ENCODE measurements at places on chromosomes 4 and X. TPM values are rescaled to one million over a fixed set of nuclear protein-coding genes. Genes with fewer than 3 reads are reported as not detected.

- peak; percentile 97 for DNase-seq
These were observed 34.1 kb downstream of the FHDC1 start for GRCh38 chr4:152970102-152970820.

- no peak for DNase-seq
These were observed 219.9 kb downstream of the BCOR start for GRCh38 chrX:39877905-39878304.

DNA sequence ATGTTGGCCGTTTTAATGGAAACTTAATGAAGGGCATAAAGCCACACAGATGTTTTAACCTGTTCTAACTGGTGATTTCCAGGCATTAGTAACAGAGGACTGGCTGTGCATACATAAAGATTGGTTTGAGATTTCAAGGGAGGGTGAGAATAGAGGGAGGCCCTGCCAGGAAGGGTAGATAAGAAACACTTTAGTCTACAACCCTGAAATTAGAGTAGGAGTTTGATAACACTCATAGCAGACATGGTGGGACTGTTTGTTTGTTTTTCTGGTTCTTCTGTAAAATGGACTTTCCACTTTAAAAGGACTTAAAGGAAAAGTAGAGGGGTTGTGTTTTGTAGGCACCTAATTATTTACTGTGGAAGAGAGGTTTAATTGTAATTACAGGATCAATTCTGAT, 16.2 kb downstream of the SLC4A4 start:
- no peak for DNase-seq

- DNase-seq = peak; percentile 86
These were observed at the start of gene IGBP1 for GRCh38 chrX:70133303-70134115. Gene IGBP1, plus strand, starts transcription at chrX:70133447. Its CDS starts 501 bp downstream, at chrX:70133948.

GRCh38 chrX:79167462-79167861, 23.0 kb downstream of the GPR174 start:
- no peak for DNase-seq

DNA sequence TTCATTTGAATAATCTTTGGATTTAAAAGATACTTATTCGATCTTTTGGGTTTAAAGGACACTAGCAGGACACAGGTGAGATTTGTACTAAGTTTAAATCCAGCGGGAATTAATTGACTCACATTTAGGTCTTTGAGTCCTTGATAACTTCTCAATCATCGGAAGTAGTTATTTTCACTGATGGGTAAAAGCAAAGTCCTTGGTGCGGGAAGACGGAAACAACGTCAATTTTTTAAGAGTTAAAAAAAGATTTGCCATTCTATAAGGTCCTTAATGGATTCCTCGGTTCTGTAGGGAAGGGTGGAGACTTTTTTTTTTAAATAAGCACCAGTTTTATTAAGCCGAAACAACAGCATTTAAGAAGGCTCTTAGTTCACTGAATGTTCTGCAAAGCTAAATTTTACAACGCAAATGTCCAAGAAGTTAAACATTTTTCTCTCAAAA, 2.9 kb downstream of the TMSB4X start:
- no peak for DNase-seq

DNA sequence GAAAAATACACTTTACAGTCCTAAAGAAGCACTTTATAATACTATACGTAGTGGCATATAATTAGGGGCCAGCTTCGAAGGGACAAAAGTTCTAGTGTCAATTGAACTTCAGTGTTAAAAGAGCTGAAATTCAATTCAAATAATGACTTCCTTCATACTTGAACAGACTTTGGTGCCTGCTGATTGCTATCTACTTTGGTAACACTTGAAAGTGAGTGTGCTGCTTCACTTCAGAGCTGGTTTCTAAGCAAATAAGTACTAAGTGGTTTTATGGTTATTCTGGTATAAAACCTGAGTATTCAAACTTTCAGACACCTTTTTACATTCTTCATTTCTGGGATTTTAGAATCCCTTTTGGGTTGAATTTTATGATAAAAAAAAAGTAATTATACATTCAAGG, 107.0 kb downstream of the SLC4A4 start:
- DNase-seq = no peak

- no peak for DNase-seq
These were observed 54.5 kb upstream of the HPSE start for GRCh38 chr4:83389037-83389720.

DNA sequence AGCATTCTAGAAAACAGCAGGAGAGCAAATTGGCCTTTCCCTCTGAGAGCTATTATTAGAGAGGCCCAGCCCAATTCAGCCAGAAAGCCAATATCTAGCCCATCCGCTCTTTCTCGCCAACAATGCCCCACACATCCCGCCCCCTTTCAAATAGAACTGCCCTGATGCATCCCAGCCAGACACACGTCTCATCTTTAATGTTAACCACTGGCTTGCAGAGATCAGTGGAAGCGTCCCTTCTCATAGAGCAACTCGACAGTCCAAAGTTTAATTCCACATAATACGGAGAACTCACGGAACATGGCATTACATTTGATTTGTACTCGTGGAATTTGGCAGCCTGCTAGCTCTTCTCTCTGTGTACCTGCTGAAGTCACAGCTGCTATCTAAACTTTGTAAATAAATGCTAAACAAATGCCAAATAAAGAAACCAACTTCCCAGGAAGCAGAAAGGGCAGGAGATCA, 304.4 kb downstream of the DHX15 start:
- no peak for DNase-seq

DNA sequence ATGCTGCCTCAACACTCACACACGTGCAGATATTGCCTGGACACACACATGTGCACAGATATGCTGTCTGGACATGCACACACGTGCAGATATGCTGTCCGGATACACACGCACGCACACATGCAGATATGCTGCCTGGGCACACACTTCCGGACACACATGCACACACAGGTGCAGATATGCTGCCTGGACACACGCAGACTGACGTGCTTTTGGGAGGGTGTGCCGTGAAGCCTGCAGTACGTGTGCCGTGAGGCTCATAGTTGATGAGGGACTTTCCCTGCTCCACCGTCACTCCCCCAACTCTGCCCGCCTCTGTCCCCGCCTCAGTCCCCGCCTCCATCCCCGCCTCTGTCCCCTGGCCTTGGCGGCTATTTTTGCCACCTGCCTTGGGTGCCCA, 14.7 kb downstream of the FGFRL1 start:
- peak; percentile 64 for DNase-seq

GRCh38 chrX:148466292-148466691, 34.1 kb upstream of the AFF2 start:
- DNase-seq = no peak

DNA sequence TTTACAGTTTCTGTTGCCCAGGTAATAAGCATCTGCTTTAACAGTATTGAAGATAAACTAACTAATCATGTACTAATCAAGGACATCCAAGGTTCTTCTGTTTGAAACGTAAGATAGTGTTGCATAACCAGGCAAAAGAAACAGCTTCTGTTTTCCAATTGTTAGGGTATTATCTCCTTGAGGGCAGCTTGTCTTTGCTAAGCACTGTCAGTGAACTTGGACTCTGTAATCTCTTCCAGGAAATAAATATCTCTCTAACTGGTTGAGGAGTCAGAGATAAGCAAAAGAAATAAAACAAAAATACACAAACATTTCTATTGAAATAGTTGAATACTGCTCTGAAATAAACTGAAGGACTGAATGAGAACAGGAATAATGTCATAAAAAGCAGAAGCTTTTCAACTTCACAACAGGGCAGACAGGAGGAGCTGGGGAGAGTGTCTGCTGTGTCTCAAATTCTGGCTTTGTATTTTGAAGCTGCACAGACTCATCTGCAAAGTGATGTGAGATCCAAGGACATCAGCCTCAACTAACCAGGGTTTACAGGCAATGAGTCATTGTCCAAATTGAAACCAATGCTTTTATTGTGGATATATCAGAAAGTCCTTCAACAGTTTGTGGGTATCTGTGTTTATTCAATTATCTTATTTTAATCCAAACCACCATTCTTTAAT, 1253.0 kb upstream of the PCDH7 start:
- DNase-seq = no peak

- no peak for DNase-seq
These were observed 221.6 kb downstream of the NSUN7 start for GRCh38 chr4:40971338-40971737.

- DNase-seq = no peak
These were observed 472.8 kb downstream of the TMA16 start for GRCh38 chr4:163967263-163967662.

DNA sequence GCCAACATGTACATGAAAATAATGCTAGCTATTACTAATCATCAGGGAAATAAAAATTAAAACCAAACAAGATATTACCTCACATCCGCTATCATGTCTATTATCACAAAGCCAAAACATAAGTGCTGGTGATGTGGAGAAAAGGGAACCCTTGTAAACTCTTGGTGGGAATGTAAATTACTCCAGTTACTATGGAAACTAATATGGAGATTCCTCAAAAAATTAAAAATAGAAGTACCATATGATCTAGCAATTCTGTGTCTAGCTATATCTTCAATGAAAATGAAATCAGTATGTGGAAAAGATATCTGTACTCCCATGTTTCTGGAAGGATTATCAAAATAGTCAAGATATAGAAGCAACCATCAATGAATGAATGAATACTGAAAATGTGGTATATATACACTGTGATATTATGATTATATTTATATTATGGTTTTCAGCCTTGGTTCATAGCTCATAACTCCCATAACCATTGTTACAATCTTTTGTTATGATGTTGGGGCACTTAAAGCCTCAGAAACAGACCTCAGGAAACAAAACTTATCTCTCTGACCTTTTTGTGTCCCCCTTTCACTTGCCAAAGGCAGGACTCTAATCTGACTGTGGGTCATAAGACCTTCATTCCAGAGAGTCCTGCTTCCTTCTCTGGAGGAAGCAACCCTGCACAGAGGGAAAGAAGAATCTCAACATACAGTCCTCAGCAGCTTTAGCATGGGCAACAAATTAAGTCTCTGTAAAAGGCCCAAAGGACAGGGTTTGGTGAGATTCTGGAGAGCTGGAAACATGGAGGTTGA, 933.2 kb downstream of the ADGRL3 start:
- no peak for DNase-seq

- DNase-seq = no peak
These were observed 26.7 kb downstream of the OTC start for GRCh38 chrX:38379088-38379487.

DNA sequence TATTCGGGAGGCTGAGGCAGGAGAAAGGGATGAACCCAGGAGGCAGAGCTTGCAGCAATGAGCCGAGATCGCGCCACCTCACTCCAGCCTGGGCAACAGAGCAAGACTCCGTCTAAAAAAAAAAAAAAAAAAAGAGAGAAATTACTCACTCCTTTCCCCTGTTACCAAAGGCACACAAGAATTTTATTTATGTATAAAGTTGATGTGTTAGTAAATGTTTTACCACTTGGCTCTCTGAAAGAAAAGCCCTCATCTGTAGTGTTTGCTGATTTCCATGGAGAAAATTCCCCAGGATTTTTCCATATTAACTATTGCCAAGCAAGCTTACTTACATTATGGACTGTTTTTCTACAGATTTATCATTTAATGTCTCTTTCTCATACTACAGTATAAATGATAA, 142.1 kb upstream of the PABPC4L start:
- peak; percentile 77 for DNase-seq

GRCh38 chr4:77922158-77923094, 59.8 kb downstream of the MRPL1 start:
- no peak for DNase-seq

DNA sequence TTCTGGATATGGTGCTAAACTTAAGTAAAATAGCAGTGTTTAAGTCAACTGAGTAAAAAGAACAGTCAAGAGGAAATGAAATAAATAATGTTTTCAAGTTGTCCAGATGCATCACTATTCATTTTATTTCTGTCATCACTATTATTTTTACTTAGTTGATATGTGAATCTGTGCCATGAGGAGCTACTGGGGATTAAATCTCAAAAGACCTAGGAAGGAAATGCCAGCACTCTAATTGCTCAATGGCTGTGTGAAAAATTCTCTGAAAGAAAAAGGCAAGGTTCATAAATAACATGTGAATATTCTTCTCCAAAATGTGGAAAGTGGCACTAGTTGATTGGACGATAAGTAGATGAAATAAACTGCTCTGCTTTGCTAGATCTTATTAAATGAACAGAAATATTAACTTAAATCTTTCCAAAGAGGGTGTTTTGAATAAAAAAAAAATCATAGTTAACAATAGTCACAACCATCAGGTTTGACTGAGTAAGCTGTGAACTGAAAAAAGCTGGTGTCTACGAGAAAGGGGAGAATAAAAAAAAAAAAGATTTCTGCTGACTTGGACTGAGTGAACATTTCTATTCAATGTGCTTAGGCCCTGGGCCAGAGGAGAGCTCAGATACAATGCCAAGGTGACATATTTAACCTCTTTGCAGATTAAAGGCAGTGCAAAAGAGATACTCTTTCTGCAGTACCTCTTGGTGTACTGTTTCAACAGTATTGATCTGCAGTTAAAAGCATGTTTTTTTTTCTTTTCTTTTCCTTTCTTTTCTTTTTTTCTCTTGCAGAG, 1.6 kb downstream of the SPARCL1 start:
- DNase-seq = no peak

DNA sequence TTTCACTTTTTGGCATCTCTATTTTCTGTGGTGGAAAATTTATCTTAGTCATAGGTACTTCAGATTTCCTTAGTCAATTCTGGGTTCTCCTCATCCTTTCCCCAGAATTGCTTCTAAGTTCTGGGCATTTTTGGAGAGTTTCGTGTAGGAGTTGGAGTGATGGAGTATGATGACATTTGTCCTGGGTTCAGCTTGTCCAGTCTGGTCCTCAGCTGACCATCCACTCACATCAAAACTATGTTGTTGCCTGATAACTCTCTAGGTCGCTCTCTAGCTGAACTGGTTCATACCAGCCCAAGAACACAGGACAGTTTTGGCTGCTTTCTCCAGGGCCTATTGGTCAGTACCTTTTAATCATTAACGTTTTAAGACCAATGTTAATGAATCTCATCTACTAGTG, 13.2 kb downstream of the PTTG2 start:
- DNase-seq = no peak

GRCh38 chrX:154329294-154329693, 33.7 kb downstream of the TKTL1 start:
- DNase-seq = no peak

DNA sequence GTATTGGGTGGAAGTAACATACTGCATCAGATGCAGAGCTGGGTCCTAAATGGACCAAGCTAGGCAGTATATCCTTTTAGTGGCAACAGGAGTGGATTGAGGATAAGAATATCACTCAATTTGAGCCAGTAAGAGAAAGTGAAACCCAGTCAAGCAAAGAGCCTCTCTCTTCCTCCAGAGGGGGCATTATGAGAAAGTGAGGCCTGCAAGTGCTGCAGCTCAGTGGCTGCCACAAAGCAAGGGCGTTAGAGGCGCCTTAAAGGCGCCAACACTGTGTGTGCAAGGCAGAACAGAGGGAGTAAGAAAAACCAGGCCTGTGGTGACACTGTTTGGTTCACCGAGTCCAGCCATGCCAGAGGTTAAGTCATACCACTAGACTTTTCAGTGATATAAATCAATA, 17.5 kb downstream of the STX18 start:
- no peak for DNase-seq

Gene PPBP
- total RNA-seq = not detected

Gene RTL3
- not detected for total RNA-seq

Gene RS1
- total RNA-seq = not detected

Gene ABLIM2
- total RNA-seq = 2.1 TPM

Gene MAGEA2B
- total RNA-seq = not detected

Gene AVPR2
- 0.09 TPM for total RNA-seq

Gene NEIL3
- total RNA-seq = 20.7 TPM

Measured in Caki2 (cell line).